ENCODE measurements at places on chromosomes 2 and 18.

GRCh38 chr2:96773922-96774321, 13.2 kb downstream of the CNNM4 start:
- no peak for DNase-seq

DNA sequence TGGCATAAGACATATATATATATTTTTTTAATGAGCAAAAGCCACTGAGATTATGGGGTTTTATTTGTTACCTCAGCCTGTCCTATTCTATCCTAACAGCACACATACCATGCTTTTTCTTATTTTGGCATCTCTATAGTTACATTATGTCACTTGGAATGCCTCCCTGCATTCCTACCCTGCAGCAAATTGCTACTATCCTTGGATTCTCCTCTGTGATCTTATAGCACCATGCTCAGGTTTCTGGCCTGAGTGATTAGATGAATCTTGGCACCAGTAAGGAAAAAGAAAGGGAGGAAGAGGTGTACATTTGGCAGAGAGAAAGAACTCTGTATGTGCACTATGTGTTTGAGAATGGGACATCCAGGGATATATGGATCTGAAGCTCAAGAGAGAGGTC, 86.3 kb upstream of the PELI1 start:
- DNase-seq: no peak

GRCh38 chr2:165499131-165499530, 29.6 kb downstream of the CSRNP3 start:
- DNase-seq: no peak

GRCh38 chr18:31596081-31596872, 4.6 kb downstream of the TTR start:
- DNase-seq: no peak

- DNase-seq: no peak
Observed at GRCh38 chr2:60486551-60486950, 66.9 kb downstream of the BCL11A start.

GRCh38 chr2:228681426-228681825, 499.9 kb upstream of the SPHKAP start:
- DNase-seq: no peak

GRCh38 chr2:54092940-54093339, 22.5 kb upstream of the ACYP2 start:
- no peak for DNase-seq

- DNase-seq: no peak
Observed at GRCh38 chr2:59560769-59561168, 992.7 kb downstream of the BCL11A start.

GRCh38 chr2:229714080-229714735, at the start of gene DNER:
TSS of gene DNER (minus strand) at chr2:229714555. CDS start at chr2:229714423, 132 bp downstream.
- peak; percentile 80 for DNase-seq

DNA sequence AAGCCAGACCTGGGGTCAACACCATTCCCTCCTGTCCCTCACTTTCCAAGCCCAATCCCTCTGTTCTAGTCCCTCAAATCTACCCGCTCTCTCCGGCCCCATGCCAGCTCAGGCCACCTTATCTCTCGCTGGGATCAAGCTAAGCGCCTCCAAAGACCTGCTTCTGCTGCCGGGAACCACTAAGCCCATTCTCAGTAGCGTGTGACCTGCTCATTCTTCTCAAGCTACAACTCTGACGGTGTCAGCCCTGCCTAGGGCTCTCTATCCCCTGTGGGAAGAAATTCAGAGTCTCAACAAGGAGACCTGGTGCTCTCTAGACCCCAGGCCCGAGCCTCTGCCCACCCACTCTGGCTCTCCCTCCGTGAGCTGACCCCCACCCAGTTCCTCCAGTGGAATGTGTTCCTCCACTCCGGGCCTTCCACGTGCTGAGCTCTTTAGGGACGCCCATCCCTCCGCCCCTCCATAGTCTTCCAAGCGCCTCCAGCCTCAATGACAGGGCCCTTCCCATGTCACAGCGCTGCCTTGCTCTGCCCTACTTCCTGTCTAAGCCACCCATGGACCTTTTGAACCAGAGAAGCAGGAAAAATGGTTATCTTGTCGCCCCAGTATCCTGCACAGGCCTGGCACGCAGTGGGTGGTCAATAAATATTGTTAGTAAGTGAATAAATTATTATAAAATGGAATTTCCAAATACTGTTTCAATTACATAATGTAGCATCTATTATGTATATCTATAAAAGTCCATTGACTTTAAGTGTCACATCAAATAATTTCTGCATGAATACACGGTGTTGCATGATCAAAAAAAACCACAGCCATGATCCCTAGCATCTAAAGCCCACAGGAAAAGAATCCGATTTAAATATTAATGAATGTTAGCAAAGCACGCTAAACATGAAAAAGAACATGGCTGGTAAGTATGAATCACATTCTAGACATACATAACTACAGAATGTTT, 127.6 kb downstream of the ZNF516 start:
- DNase-seq: no peak

GRCh38 chr18:10262566-10262965, 191.9 kb upstream of the APCDD1 start:
- no peak for DNase-seq

- DNase-seq: no peak
Observed at GRCh38 chr2:44767691-44768090, 173.8 kb upstream of the SIX3 start.

- no peak for DNase-seq
Observed at GRCh38 chr2:221657806-221658205, 85.7 kb upstream of the EPHA4 start.

DNA sequence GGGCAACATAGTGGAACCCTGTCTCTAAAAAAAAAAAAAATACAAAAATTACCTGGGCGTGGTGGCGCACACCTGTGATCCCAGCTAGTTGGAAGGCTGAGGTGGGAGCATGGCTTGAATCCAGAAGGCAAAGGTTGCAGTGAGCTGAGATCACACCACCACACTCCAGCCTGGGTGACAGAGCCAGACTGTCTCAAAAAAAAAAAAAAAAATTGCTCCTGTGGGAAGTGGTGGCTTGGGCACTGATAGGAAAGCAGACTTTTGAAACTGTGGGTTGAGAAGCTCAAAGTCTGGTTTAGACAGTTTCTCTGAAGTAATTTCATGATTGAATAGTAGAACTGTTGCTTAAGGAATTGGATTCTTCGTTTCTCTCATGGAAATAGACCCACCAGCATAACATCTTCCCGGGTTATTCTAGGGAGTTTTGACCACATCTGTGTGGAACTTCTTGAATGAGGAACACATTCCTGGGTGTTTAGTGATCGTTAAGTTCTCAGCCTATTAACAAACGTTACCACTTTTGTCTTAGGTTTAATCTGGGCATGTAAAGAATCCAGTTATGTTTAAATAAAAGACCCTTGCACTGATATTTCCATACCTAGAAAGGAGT, 33.5 kb downstream of the GRHL1 start:
- DNase-seq: no peak

DNA sequence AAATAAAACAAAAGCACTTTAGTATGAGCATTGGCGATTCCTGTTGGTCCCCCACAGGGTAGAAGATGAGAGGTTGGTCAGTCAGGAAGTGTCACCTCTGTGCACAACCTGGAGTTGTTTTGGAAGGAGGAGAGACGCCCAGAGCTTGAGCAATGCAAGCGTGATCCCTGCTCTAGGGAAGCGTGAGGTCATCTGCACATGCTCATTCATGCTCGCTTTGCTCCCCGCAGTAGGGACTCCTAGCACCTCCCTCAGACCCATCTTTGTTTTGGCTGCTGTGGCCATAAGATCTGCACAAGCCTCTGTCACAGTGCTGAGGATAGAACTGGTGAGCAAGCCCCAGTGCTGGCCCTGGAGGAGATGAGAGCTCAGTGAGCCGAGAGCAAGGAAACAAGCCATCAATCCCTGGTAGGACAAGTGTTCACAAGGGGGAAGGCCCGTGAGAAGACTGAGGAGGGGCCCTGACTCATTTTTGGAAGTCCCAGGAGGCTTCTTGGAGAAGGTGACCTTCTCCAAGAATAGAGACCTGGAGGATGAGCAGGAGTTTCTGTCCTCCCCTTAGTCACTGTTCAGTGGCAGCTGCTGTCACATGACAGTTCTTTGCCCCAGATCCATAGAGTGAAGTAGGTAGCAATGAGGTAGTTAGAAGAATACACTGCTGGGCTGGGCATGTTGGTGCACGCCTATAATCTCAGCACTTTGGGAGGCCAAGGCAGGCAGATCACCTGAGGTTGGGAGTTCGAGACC, 13.3 kb upstream of the ATP8B1 start:
- DNase-seq: no peak

DNA sequence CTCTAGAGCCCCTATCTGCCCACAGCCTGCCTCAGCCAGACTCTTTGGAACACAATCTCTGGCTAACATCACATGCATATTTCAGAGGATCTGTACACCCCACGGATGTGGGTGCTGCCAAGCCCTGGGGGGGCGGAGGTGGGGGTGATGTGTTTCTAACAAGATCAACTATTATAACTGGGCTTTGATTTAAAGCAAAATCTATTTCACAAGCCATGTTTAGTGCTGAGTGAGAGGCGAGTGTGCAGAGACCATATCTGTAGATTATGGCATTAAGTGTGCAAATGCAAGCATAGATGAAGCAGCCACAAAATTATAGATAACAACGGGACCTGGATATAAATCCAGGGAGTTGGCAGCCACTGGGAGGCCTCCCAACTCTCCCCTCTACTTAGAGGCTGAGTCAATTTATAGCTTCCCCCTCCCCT, 135.8 kb upstream of the SMAD2 start:
- DNase-seq: no peak

GRCh38 chr2:54672590-54673456, 50.6 kb upstream of the EML6 start:
- no peak for DNase-seq

DNA sequence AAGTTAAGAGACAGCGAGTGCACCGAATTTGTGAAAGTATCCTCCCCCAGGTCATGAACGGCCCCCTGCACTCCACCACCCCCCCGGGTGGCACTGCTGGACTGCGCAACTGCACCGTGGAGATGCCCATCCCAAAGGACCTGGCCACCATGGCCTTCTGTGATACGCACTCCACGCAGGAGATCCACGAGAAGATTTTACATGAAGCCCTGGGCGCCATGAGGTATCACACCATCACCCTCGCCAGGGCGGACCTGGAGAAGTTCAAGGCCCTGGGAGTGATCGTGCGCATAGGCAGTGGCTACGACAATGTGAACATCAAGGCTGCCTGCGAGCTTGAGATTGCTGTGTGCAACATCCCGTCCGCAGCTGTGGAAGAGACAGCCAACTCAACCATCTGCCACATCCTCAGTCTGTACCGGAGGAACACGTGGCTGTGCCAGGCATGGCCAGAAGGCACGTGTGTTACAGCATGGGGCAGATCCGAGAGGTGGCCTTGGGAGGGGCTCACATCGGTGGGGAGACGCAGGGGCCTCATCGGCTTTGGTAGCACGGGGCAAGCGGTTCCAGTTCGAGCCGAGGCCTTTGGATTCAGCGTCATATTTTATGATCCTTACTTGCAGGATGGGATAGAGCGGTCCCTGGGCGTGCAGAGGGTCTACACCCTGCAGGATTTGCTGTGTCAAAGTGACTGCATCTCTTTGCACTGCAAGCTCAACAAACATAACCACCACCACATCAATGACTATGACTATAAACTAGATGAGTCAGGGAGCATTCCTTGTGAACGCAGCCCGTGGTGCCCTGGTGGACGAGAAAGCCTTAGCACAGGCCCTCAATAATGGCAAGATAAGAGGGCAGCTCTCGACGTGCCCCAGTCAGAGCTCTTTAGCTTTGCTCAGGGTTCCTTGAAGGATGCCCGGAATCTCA, 290.8 kb upstream of the MC4R start:
- no peak for DNase-seq

GRCh38 chr2:134771313-134771801, 52.6 kb upstream of the TMEM163 start:
- DNase-seq: no peak

GRCh38 chr18:54279477-54280219, 10.3 kb downstream of the POLI start:
- DNase-seq: no peak

DNA sequence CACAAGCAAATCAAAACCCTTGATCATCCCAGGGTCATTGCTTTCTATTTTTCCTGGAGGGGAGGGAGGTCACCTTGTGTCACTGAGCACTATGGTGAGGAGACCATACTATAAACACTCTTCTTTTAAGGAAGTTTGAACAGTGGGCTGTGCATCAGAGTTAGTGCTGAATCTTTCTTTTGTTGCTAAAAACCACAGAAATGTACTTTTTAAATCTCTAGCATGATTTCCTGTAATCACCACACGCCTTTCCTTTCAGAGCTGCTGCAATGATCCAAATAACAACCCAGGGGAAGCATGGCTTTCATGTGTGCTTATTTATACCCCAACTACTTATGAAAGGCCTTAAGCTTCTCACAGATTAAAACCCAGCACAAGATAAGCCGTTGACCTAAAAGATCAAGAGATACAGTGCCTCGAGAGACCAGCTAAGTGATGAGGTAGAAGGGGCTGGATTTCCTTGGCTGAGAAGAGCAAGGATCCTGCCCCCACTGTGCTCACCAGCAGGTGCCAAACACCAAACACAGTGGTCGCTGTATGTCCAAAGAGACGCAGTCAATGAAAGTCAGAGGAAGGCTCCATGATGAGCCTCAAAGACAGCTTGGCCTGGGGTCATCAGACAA, 34.7 kb downstream of the TRABD2A start:
- DNase-seq: no peak

DNA sequence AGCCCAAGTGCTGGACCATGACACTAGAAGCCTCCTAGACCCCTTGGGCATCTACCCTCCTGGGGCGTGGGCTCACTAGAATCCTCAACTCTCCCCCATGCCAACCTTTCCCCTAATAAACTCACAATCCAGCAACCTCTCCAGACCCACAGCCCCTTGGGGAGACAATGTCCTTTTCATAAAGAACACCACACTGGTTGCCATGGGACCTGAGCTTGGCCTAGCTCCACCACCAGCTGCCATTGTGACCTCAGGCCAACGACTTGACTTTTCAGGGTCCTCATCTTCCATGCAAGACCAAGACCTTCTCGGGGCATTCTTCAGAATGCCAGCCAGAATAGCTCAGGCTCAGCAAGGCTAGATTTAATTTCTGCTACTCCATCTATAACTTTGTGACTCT, 128.1 kb upstream of the NPAS2 start:
- no peak for DNase-seq
